ENCODE measurements at places on chromosomes 13 and 19.

GRCh38 chr13:107376341-107377125 lies 808.6 kb upstream of the ARGLU1 start:
- DNase-seq, result no peak

DNA sequence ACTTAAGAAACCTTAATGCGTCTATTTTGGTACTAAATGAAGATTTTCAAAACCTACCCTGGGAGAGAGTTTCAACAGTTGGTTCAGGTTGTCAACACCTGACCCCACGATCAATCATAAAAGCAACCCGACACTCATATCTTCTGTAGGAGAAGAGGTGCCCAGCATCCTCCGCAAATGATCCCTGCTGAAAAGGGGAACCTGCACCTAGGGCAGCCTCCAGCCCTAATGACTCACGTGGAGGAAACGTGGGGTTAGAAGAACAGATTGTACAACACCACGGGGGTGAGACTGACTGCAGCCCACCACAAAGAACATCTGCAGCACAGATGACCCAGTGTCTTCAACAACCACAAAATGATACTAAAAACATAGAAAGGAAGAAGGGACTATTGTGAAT lies 116.3 kb downstream of the RAB20 start:
- DNase-seq, result no peak

GRCh38 chr19:13033244-13033643 lies 38.0 kb downstream of the NFIX start:
- DNase-seq, result no peak

DNA sequence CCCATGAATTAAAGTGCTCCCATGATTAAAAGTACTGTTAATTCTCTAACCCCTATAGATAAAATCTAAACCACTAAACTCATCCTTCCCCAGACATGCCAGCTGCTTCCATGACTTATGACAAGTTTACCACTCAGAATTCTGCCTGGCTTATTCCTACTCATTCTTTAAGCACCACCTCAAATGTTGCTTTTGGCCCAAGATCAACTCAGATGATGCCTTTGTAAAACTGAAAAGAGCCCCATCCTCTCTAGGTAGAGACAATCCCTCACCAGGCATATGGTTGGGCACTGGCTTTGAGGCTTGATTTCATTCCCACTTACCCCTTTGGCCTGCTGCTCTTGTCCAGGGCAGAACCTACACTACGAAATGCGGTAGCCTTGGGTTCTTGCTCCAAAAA lies 250.0 kb downstream of the DNAJC15 start:
- no peak for DNase-seq

DNA sequence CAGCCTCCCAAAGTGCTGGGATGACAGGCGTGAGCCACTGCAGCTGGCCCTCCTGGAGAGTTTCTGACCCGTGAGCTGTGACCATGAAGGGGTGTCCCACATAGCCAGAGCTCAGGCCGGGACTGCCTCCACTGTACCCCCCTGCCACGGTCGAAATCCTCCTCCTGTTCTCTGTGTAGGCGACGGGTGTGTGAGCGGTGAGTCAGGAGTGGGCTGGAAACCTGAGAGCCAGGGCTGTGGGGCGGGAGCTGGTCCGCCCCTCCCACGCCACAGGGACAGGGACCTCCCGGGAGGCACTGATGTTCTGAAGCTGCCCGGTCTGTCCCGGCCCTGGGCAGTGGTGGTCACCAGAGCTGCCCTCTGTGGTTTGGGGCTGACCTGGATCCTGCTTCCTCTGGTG lies 3.9 kb downstream of the WDR18 start:
- no peak for DNase-seq

- DNase-seq, result no peak
Observed at GRCh38 chr19:53055117-53055516, 10.6 kb downstream of the ERVV-2 start.

- DNase-seq, result no peak
Observed at GRCh38 chr19:3323026-3323425, 43.4 kb upstream of the NFIC start.

DNA sequence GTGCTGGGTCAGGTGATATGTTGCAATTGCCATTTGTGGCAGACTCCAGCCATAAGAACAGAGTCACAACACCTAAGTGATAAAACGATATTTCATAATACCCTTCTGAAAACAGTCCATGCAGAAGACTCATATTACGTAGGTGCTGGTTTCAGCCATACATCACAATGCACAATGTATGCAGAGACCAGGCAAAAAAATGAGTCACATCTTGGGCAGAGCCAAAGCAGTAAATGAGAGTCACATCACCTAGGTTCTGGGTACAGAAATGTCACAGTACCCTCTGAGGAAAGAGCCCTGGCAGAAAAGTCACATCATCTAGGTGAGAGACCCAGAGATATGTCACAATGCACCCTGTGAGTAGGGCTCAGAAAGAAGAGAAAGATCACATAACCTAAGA lies 125.2 kb upstream of the ZNF91 start:
- no peak for DNase-seq

GRCh38 chr13:44764302-44764692 lies 188.2 kb upstream of the TSC22D1 start:
- no peak for DNase-seq

- DNase-seq, result no peak
Observed at GRCh38 chr19:41414461-41414860, 12.7 kb downstream of the B3GNT8 start.

- no peak for DNase-seq
Observed at GRCh38 chr13:89057862-89058261, 1386.7 kb downstream of the SLITRK5 start.

GRCh38 chr19:5804516-5805461 lies at the start of gene NRTN:
NRTN (plus strand) TSS chr19:5805067; CDS start chr19:5824166, 19,099 bp downstream.
- peak; percentile 58 for DNase-seq

GRCh38 chr13:66440938-66441337 lies 789.2 kb downstream of the PCDH9 start:
- DNase-seq, result no peak

GRCh38 chr13:77222909-77223308 lies 104.0 kb downstream of the MYCBP2 start:
- no peak for DNase-seq

DNA sequence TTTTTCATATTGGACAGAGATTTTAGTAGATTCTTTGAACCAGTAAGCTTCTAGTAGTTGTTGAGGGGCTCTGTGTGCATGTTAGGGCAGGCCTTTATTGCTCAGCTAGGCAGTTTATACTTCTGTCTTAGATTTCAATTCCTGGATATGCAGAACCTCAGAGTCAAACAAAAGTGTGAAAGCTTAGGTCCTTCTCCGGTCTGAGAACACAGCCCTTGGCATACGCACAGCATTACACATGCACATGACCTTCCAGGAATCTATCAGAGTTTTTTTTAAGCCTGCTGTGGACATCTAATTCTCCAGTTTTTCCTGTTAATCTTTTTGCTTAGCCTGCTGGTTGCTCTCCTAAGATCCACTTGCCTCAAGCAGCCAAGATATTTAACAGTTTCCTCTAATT lies 77.9 kb upstream of the KL start:
- DNase-seq, result no peak

- DNase-seq, result peak; percentile 85
Observed at GRCh38 chr19:39824143-39825092, 9.5 kb downstream of the DYRK1B start.

DNA sequence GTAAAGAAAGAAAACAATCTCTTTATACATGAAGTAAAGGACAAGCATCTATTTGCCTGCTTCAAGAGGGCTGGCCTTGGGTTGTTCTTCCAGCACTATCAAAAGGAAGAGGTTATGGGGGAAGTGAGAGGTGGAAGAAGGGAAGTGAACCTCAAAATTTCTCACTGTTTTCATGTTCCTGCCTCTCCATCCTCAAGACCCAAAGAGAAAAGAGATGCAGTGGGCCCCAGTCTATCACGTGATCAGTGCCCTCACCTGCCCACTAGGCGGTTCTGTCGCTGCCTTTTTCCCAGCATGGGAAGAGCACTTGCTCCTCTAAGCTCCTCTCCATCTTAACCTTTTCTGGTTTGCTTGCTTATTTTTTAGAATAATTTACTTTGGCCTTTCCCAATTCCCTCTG lies 6.2 kb upstream of the USP12 start:
- DNase-seq, result no peak

GRCh38 chr13:59442461-59442860 lies 721.3 kb downstream of the DIAPH3 start:
- DNase-seq, result no peak

- no peak for DNase-seq
Observed at GRCh38 chr19:28936001-28936400, 276.9 kb downstream of the UQCRFS1 start.

- no peak for DNase-seq
Observed at GRCh38 chr13:71218960-71219359, 648.0 kb downstream of the DACH1 start.

- DNase-seq, result no peak
Observed at GRCh38 chr19:16420781-16421386, 50.9 kb downstream of the EPS15L1 start.

GRCh38 chr19:20151617-20152145 lies 15.3 kb upstream of the ZNF486 start:
- DNase-seq, result no peak

DNA sequence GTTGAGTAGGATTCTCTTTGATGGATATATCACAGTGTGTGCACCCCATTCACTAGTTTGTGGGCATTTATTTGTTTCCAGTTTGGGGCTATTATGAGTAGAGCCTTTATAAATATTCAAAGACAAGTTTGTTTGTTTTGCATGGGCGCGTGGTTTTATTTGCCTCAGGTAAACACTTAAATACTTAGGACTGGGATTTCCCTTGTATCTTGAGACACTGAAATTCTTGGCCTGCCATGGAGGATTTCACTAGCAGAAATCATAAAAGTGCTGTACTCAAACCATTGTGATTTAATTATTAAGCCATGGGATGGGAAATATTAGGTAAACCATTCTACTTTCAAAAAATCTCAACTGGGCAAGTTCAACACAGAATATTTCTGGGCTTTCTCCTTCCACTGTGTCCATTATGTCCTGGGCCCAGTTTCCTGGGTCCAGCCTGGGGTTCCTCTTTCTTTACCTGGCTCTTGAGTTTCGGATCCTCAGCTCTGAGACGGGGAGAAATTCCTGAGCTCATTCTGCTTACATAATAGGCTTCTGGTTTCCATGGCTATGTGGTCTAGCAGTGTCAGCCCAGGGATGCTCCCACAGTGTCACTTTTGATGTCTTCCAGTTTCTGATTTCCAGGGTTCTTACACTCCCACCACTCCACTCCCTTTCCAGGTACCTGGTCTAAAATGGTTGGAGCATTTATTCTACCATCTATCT lies 14.4 kb downstream of the MYO16 start:
- DNase-seq, result no peak

GRCh38 chr19:20077791-20078463 lies at the start of gene ZNF90:
ZNF90 (plus strand) TSS chr19:20078000; CDS start chr19:20078133, 133 bp downstream.
- DNase-seq, result peak; percentile 84

GRCh38 chr13:96090240-96091101 lies 564 bp downstream of the HS6ST3 start:
- DNase-seq, result peak; percentile 5

GRCh38 chr13:113171250-113172125 lies 13.0 kb downstream of the PROZ start:
- no peak for DNase-seq

- DNase-seq, result no peak
Observed at GRCh38 chr13:91032104-91032503, 315.4 kb upstream of the MIR17HG start.

- no peak for DNase-seq
Observed at GRCh38 chr13:97113231-97114001, 108.7 kb upstream of the MBNL2 start.

DNA sequence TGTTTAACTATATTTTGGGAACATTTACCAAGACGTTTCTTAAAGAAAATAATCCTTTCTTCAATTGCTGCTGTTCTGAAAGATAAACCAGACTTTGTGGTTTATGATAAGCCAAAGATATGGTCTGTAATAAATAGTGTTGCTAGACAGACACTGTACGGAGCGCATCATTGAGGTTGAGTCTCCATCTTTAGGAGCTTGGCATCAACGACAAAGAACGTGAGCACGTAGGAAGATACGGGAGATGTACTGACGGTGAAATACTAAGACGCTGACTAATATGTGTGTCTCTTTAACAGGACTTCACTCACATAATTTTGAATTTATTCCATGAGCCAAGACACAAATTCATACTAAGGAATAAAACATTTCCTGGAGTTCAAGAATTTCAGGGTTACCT lies 16.2 kb downstream of the TEX29 start:
- DNase-seq, result no peak

- DNase-seq, result no peak
Observed at GRCh38 chr13:47678201-47678968, 322.7 kb downstream of the SUCLA2 start.

DNA sequence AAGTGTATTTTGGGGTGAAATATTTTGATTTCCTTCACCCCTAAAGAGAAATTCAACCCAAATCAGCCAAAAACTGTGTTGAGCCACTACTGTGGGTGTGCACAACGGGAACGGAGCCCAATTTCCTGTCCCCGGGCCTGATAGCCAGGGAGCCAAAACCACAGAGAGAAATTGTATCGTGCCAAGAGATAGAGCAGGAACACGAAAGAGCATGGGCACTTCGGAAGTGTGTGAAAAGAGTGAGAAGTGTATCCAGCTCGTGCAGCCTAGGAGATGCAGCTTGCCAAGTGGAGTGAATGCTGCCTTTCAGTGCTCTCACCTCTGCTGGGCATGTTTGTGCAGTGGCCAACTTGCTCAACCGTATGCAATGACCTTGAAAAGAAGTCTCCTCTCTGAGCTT lies 19.4 kb upstream of the PLEKHF1 start:
- no peak for DNase-seq

DNA sequence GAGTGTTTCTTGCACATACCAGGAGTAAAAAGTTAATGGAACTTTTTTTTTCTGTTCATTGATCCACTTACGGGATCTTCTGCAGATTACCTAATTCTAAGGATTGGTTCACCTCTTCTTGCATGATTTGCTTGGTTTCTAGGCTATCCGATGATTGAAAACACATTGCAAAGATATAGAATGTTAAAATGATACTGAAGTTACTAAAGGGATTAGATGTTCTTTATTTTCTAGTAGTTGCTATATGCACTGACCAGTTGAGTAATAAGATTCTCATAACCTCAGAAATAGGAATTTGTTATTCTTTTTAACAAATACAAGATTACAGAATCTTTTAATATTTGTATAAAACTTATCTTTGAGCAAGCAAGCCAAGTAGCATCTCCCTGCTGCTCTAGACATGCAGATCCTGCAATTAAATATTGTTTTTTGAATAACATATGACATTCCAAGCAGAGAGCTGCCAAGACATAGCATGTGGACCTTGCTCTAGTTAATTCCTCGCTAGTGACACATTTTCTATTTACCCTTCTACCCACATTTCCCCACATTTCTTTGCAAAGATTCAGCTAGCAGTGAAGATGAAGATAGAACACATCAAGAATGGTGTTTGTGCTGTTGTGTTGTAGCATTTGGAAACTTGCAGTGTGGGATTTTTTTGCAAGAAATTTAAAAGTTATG lies 51.7 kb upstream of the RNF113B start:
- no peak for DNase-seq

Measured in stimulated activated naive CD8-positive, alpha-beta T cell treated with anti-CD3 and anti-CD28 coated beads, Interleukin-15, Interleukin-2, amounts not matched to agents 100 U/mL and 50 U/mL, for 24 hours (primary cell).